ENCODE measurements at places on chromosomes 2 and 18.

GRCh38 chr2:25009954-25010353 lies 31.9 kb upstream of the EFR3B start:
- no peak for DNase-seq

GRCh38 chr18:80225685-80226084 lies 21.6 kb downstream of the PARD6G start:
- no peak for DNase-seq

DNA sequence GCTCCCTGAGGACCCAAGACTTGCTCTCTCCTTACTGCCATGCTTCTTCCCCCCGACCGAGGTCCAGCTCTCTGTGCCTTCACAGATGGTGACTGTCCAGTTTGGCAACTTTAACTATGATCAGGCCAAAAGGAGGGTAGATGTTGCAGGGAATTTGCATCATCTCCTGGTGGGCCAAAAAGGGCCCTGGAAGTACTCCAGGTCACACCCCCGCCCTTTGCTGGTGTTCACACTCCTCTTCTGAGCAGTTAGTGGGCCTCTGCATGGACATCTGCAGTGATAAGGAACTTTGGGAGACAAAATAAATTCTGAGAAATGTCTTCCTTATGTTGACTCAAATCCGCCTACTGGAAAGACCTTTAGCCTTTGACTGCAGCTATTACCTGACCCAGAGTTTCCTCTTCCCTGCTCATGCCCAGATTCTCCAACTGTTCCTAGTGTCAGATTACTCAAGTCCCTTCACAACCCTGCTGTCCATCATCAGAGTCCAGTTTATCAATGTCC lies 234.4 kb downstream of the LOXHD1 start:
- DNase-seq = peak; percentile 35

GRCh38 chr18:62736077-62736855 lies 20.9 kb downstream of the PHLPP1 start:
- no peak for DNase-seq

DNA sequence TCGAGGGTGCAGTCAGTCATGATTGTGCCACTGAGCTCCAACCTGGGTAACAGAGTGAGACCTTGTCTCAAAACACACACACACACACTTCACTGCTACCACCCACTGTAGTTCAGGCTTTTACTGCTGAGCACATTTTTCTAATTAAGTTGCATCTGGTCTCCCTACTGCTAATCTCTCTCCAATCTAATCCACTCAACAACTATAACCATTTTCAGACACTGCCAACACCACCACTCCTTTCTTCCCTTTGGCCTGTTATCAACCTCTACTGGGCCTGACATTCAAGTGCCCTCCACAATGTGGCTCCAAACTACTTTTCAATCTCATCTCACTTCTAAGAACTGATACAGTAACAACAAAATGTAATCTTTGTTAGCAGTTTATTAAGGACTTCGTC lies 44.8 kb downstream of the RMP24 start:
- no peak for DNase-seq

GRCh38 chr18:13500869-13501542 lies 225.4 kb downstream of the FAM210A start:
- DNase-seq = no peak

DNA sequence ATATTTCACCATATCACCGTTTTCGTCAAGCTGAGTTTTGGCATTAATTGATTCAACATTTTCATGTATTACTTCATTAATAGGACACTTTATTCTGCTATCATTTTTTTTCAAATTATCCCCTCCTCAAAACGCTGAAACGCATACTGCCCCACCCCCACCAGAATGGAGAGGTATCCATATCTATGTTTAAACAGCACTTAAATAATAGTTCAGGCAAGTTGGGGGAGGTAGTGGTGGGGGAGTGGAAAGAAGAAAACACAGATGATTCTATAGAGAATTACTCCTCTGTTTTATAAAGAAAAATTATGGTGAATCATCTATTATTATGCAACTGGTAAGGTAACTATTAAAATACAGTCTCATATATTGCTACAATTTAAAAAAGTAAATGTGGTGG lies 314.4 kb upstream of the ZEB2 start:
- no peak for DNase-seq

GRCh38 chr2:25817630-25818029 lies 60.7 kb downstream of the ASXL2 start:
- DNase-seq = no peak

GRCh38 chr2:217325816-217326215 lies 466.0 kb upstream of the TNP1 start:
- DNase-seq = no peak

DNA sequence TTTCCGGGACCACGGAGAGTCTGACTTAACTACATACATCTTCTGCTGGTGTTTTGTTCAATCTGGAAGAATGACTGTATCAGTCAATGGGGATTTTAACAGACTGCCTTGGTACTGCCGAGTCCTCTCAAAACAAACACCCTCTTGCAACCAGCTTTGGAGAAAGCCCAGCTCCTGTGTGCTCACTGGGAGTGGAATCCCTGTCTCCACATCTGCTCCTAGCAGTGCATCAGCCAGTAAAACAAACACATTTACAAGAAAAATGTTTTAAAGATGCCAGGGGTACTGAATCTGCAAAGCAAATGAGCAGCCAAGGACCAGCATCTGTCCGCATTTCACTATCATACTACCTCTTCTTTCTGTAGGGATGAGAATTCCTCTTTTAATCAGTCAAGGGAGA lies 23.1 kb downstream of the ICOS start:
- DNase-seq = no peak

Data from activated CD8-positive, alpha-beta memory T cell treated with anti-CD3 and anti-CD28 coated beads for 24 hours (primary cell).